ENCODE measurements at places on chromosomes 4 and X. TPM values are rescaled to one million over a fixed set of nuclear protein-coding genes. Genes with fewer than 3 reads are reported as not detected.

Gene EXOSC9
- total RNA-seq = 43.9 TPM

DNA sequence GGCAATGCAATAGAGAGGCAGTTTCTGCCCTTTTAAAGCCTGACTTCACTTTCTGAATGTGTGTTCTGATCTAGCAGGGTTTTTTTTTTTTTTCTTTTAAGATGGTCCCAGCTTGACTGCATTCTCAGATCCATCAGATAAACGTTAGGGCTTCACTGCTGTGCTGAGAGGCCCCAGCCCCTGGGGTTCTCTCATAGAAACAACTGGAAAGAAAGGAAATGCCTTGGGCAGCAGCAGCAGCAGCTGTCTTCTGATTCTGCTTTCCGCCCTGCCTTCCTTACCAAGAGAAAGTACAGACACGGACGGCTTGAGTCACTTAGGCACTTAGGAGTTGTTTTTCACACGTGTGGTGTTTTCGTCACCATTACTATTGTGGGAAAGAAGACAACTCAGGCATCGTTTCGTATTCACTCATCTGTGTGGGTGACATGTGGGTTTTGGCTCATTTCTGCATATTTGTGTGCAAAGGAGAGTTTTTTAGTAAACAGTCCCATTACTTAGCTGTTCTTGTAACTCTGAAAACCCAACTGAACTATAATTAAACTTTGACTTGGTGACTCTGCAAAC lies 172.0 kb downstream of the PTTG2 start:
- peak; percentile 91 for DNase-seq

DNA sequence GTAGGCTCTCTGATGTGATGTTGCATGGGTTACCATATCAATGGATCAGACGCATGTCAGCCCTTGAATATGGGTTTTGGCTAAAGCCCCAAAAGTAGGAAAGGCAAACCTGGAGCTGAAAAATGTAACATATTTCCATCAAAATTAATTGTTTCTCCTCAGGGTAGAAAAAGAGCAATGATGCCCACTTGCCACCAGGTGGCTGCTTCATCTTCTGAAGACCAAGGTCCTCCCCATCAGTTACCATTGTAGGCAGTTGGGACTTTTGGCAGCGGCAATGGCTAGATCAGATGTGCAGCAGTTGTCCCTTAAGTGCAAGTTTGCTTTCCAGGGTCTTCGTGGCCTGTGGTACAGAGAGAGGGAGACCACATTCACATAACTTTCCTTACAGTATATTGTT lies 118.2 kb downstream of the NAF1 start:
- peak; percentile 37 for DNase-seq

- peak; percentile 17 for DNase-seq
Observed at GRCh38 chr4:145722561-145722960, 42.6 kb downstream of the C4orf51 start.

DNA sequence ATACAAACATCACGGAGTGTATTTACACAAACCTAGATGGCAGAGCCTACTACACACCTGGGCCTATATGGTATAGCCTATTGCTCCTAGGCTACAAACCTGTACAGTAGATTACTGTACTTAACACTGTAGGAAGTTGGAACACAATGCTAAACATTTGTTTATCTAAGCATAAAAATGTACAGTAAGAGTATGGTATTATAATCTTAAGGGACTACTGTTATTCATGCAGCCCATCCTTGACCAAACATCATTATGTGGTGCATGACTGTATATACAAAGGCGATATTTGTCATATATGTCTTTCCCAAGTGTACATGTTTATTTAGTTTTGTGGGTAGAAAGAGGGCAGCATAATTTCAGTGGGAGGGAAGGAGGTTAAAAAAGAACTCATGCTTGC lies 177.7 kb upstream of the FSTL5 start:
- no peak for DNase-seq

Gene ZNF595
- total RNA-seq = 6.5 TPM

GRCh38 chr4:152062936-152063620 lies 302.3 kb upstream of the GATB start:
- no peak for DNase-seq

DNA sequence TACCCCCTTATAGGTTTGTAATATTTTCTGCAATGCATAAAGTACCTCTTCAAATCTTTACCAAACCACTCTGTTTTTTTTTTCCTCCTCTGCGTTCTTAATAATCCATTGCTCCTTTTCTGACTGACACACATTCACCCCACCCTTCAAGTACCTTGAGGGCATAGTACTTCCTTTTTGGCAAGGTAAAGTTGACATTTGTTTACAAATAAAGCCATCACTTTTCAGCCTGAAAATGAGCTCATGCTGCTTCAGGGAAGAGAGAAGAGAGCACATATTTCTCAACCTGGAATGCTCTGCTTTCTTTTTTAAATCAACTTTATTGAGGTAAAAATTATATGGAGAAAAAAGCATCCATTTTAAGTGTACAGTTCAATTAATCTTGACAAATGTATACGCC lies 113.9 kb downstream of the AGTR2 start:
- peak; percentile 22 for DNase-seq

- DNase-seq = no peak
Observed at GRCh38 chr4:8841678-8842268, 29.9 kb downstream of the HMX1 start.

Gene FGFR3
- total RNA-seq = not detected

Data from RPMI7951 (cell line).